G401 (cell line): ENCODE measurements at places on chromosomes 1 and 21. TPM values are rescaled to one million over a fixed set of nuclear protein-coding genes. Genes with fewer than 3 reads are reported as not detected.

Gene CA14
- 20.7 and 42.6 TPM in 2 replicates for total RNA-seq

Gene NUAK2
- total RNA-seq, result 6.3 and 8.3 TPM in 2 replicates

Gene SELENON
- total RNA-seq, result 22.8 and 31.9 TPM in 2 replicates

Gene TFF3
- total RNA-seq, result not detected in 2 replicates

Gene NPL
- not detected in 2 replicates for total RNA-seq

Gene CD48
- not detected in 2 replicates for total RNA-seq

Gene OR6N1
- not detected in 2 replicates for total RNA-seq

Gene DENND2D
- not detected in 2 replicates for total RNA-seq

Gene C8A
- total RNA-seq, result not detected in 2 replicates

Gene TMEM82
- total RNA-seq, result not detected in 2 replicates

Gene EVA1B
- 46.3 and 91.0 TPM in 2 replicates for total RNA-seq

Gene HES4
- total RNA-seq, result 27.5 and 66.5 TPM in 2 replicates

Gene RHCE
- 0.17 and 1.6 TPM in 2 replicates for total RNA-seq

Gene EPS8L3
- total RNA-seq, result not detected in 2 replicates

Gene LAMC2
- total RNA-seq, result 0.61 and 0.68 TPM in 2 replicates

Gene NME7
- 11.9 and 15.4 TPM in 2 replicates for total RNA-seq

Gene FALEC
- total RNA-seq, result 2.2 TPM in 1 of 2 replicates, not detected in the other

Gene POLR3C
- total RNA-seq, result 12.0 and 28.1 TPM in 2 replicates

Gene BGLAP
- not detected in 2 replicates for total RNA-seq

Gene PLA2G2F
- not detected in 2 replicates for total RNA-seq

Gene ST6GALNAC3
- not detected in 2 replicates for total RNA-seq

Gene TEDDM1
- not detected in 2 replicates for total RNA-seq

Gene HSPA6
- 0.06 and 1.1 TPM in 2 replicates for total RNA-seq

Gene LIN28A
- total RNA-seq, result 77.8 and 94.7 TPM in 2 replicates

Gene RGS16
- total RNA-seq, result not detected in 2 replicates

Gene HJV
- total RNA-seq, result not detected in 2 replicates

Gene NBPF6
- not detected in 2 replicates for total RNA-seq

Gene RNF186
- total RNA-seq, result not detected in 2 replicates

Gene BARHL2
- total RNA-seq, result 0.06 and 0.07 TPM in 2 replicates

Gene LRRN2
- total RNA-seq, result 0.12 and 0.44 TPM in 2 replicates

Gene KRTAP21-2
- not detected in 2 replicates for total RNA-seq

Gene HTR6
- 0.14 and 0.62 TPM in 2 replicates for total RNA-seq

Gene CD34
- total RNA-seq, result not detected in 2 replicates

Gene CGN
- 11.4 and 18.6 TPM in 2 replicates for total RNA-seq

Gene LEFTY2
- not detected in 2 replicates for total RNA-seq

Gene KAZN
- total RNA-seq, result 5.5 and 9.8 TPM in 2 replicates

Gene MRPS6
- total RNA-seq, result 53.8 and 118 TPM in 2 replicates

Gene APOBEC4
- not detected in 2 replicates for total RNA-seq

Gene CCDC27
- total RNA-seq, result not detected in 2 replicates

Gene COL11A1
- total RNA-seq, result 959 and 1,111 TPM in 2 replicates

Gene PADI2
- 0.10 and 0.62 TPM in 2 replicates for total RNA-seq

Gene CYYR1
- total RNA-seq, result not detected in 2 replicates

Gene ST6GALNAC5
- not detected in 2 replicates for total RNA-seq
